ENCODE measurements at places on chromosomes 1 and 21. TPM values are rescaled to one million over a fixed set of nuclear protein-coding genes. Genes with fewer than 3 reads are reported as not detected.
A peak's percentile ranks its signal among the peaks of the same experiment; 100 is the strongest.

The F13B gene
- not detected for total RNA-seq

GRCh38 chr1:40312238-40313205 lies 4.6 kb downstream of the COL9A2 start:
- no peaks in the 10 kb centered on the region for H3K36me3 ChIP-seq
- no peak for DNase-seq
- H3K4me1 ChIP-seq = peaks cover 5% of the 10 kb centered on the region
- H3K27me3 ChIP-seq = peaks cover 8% of the 10 kb centered on the region

DNA sequence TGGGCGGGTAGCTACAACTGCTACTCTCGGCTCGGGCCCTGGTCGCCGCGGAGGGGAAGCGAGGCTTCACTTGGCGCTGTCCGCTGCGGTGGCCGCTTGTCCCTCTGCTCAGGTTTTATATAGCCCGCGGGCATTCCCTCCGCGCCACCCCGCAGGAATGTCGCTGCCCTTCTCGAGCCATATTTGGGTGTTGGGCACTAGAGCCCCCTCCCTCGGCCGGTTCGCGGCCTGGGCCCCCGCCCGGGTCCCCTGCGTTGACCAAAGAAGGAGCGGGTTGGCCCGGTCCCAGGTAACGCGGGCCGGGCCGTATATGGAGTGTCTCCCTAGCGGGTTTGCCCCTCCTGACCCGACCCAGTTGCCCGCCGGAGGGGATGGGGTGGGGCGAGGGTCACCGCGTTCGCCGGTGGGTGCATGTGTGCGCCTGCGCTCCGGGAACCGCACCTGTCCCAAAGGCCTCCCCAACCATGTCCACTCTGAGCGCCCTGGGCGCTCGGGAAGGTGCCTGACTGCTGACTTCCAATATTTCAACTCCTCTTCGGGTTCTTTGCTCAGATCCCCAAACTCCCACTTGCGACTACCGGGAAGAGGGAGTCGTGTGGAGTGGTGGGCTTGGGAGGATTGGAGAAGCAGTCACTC lies at the start of gene ACTA1:
Gene ACTA1 (minus strand): TSS at position 90 of the 636 bp plus-strand sequence. CDS start 979 bp downstream, outside the sequence.
- peaks cover 16% of the 10 kb centered on the region for H3K4me1 ChIP-seq
- H3K4me3 ChIP-seq = peak within 1 kb of the TSS; percentile 64
- DNase-seq = no peak
- no peak within 1 kb of the TSS for H3K27ac ChIP-seq

DNA sequence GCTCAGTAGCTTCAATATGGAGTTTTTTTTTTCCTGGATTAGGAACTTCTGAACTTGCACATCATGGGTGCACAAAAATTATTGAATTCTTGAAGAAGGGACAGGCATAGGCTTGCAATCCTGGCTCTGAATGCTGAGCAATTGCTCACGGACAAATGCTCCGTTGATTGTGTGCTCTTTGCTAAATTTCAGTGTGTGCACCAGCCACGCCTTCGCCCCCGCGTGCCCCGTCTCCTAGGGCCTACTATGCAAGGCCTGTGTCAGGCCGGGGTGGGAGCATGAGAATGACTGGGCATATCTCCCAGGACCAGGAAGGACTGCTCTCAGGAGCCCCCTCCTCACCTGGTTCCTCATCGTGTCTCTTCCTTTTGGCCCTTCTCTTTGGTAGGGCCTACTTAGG lies 17.4 kb downstream of the IL6R start:
- no peaks in the 10 kb centered on the region for H3K27me3 ChIP-seq
- DNase-seq = no peak
- H3K36me3 ChIP-seq = no peaks in the 10 kb centered on the region
- no peak overlapping the region for H3K4me3 ChIP-seq
- H3K27ac ChIP-seq = peak overlapping the region; percentile 62

The NPHS2 gene
- not detected for total RNA-seq

- H3K27me3 ChIP-seq = no peaks in the 10 kb centered on the region
- H3K4me3 ChIP-seq = peak overlapping the region; percentile 80
- no peaks in the 10 kb centered on the region for H3K4me1 ChIP-seq
- H3K27ac ChIP-seq = peak overlapping the region; percentile 82
- no peaks in the 10 kb centered on the region for H3K36me3 ChIP-seq
Measured at GRCh38 chr1:26234644-26235370, 807 bp downstream of the CEP85 start.

- no peak overlapping the region for H3K27ac ChIP-seq
- no peaks in the 10 kb centered on the region for H3K4me1 ChIP-seq
- no peaks in the 10 kb centered on the region for H3K27me3 ChIP-seq
- no peak for DNase-seq
Measured at GRCh38 chr1:62417351-62417999, 19.4 kb upstream of the USP1 start.

GRCh38 chr1:150922519-150922975 lies 3.6 kb upstream of the SETDB1 start:
- no peaks in the 10 kb centered on the region for H3K36me3 ChIP-seq
- no peaks in the 10 kb centered on the region for H3K4me1 ChIP-seq
- DNase-seq = no peak

The UBL4B gene
- 0.96 TPM for total RNA-seq

GRCh38 chr1:40224040-40224439 lies 23.7 kb upstream of the TMCO2 start:
- no peaks in the 10 kb centered on the region for H3K4me1 ChIP-seq
- H3K27ac ChIP-seq = no peak overlapping the region
- no peak overlapping the region for H3K4me3 ChIP-seq
- DNase-seq = no peak

DNA sequence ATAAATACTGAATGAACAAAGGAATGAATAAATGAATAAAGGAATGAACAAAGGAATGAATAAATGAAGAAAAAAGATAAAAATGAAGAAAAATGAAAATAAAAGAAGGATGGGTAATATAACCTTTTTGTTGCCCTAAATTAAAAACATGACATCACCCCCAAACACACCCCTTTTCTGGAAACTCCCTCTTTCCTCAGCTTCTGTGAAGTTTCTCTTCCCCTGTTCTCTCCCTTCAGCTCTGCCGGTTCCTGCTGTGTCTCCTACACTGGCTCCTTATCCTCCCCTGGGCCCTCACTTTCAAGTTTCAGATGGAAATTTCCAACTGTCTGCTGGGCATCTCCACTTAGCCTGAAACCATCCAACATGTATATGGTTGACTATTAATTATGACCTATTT lies 37.9 kb downstream of the RAB3B start:
- no peak overlapping the region for H3K4me3 ChIP-seq
- H3K27ac ChIP-seq = no peak overlapping the region
- no peaks in the 10 kb centered on the region for H3K4me1 ChIP-seq
- no peaks in the 10 kb centered on the region for H3K27me3 ChIP-seq
- H3K36me3 ChIP-seq = no peaks in the 10 kb centered on the region
- DNase-seq = no peak

- H3K4me1 ChIP-seq = no peaks in the 10 kb centered on the region
- H3K27ac ChIP-seq = no peak overlapping the region
- H3K27me3 ChIP-seq = no peaks in the 10 kb centered on the region
Measured at GRCh38 chr1:118920124-118920717, 67.9 kb downstream of the TBX15 start.

The TCHHL1 gene
- total RNA-seq = not detected

The MAP10 gene
- 1.6 TPM for total RNA-seq

The MR1 gene
- 12.8 TPM for total RNA-seq

The GRHL3 gene
- 4.0 TPM for total RNA-seq

DNA sequence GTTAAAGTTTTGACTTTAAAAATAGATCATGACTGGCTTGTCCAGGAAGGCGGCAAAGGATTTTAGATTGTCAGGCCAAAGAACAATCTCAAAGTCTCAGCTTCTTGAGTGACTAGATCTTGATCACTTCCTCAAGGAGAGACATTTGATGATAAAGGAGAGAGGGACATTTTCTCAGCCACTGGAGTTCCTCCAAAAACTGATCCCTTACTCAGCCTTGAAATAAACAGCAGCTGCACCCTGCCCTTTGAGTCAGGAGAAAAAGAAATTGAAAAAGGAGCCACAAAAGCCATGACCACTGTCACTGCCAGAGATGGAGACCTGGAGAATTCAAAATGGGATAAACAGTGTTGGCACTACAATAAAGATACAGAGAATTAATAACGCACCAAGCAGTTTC lies 288.4 kb upstream of the PRMT6 start:
- no peak overlapping the region for H3K27ac ChIP-seq
- no peaks in the 10 kb centered on the region for H3K36me3 ChIP-seq
- H3K27me3 ChIP-seq = no peaks in the 10 kb centered on the region
- no peak for DNase-seq
- no peak overlapping the region for H3K4me3 ChIP-seq
- no peaks in the 10 kb centered on the region for H3K4me1 ChIP-seq

DNA sequence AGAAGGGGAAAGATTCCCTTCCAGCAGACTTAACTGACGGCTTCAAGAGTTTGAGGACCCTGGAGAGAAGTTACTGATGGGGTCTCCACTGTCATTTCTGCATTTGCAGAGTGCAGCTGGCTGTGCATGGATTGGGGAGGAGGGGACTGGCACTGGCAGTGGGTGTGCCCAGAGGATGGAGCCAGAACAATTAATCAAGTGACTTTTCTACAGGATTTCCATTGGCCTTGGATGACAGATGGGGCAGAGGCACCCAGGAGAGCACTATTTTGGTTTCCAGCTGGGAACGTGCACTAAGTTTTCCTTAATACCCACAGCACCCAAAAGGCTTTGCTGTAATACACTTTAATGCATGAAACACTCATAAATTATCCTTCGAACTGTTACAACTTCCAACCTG lies 1.3 kb downstream of the NGF start:
- H3K27me3 ChIP-seq = no peaks in the 10 kb centered on the region
- no peak overlapping the region for H3K27ac ChIP-seq
- H3K4me3 ChIP-seq = no peak overlapping the region
- no peaks in the 10 kb centered on the region for H3K4me1 ChIP-seq
- no peaks in the 10 kb centered on the region for H3K36me3 ChIP-seq
- no peak for DNase-seq

DNA sequence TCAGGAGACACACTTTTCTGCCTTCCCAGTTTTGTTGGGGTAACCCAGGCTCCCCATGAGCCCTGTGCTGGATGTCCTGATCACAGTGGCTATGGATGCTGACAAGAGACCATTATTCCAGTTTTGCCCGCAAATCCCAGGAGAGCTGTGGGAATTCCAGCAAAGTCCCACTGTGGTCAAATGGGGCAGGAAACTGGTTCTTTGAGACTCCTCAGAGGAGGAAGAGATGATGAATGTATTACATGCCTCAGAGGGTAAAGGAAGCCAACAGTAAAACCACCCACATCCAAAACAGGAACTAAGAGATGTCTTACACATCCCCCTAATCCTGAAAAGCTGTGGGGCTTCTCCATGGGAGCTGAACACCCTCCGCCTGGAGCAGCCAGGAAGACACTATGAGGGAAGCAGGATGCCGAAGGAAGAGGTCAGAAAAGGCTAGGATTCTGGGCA lies 12.8 kb upstream of the MPZL1 start:
- H3K4me1 ChIP-seq = no peaks in the 10 kb centered on the region
- no peaks in the 10 kb centered on the region for H3K27me3 ChIP-seq
- no peak overlapping the region for H3K4me3 ChIP-seq
- no peak for DNase-seq

GRCh38 chr1:236989290-236990051 lies 14.8 kb downstream of the MT1HL1 start:
- H3K27ac ChIP-seq = no peak overlapping the region
- H3K36me3 ChIP-seq = no peaks in the 10 kb centered on the region
- no peaks in the 10 kb centered on the region for H3K4me1 ChIP-seq
- H3K27me3 ChIP-seq = no peaks in the 10 kb centered on the region

GRCh38 chr21:27082431-27083010 lies 115.6 kb upstream of the ADAMTS5 start:
- DNase-seq = no peak
- H3K4me3 ChIP-seq = no peak overlapping the region
- H3K27me3 ChIP-seq = no peaks in the 10 kb centered on the region

The FAAH gene
- total RNA-seq = 38.3 TPM

The SLC44A3 gene
- 12.6 TPM for total RNA-seq

DNA sequence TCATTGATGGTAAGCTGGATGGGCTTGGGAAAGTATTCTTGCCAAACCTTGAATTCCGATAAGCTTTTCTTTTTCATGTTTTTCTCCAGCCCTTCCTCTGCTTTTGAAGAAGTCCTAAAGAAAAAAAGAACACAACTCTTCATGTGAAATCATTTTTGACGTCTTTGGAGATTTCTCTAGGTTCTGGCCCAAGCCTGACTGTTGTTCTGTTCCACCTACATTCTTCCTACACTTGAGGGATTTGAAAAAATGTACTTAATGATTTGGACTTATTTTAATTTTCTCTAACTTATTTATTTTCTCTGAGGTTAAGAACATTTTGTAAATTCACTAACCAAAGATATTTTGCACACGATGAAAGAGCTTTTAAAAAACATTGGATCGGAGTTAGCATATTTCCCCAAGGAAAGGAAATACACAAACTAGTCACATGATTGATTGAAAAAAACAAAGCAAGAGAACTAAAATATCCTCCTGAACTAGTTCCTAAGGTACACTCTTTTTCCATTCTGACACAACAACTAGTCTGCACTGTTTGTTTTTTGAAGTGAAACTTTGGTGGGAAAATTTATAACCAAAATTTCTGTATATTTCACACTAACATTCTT lies 82.3 kb downstream of the LTN1 start:
- H3K4me3 ChIP-seq = no peak overlapping the region
- no peaks in the 10 kb centered on the region for H3K4me1 ChIP-seq
- DNase-seq = no peak
- H3K27me3 ChIP-seq = no peaks in the 10 kb centered on the region
- no peaks in the 10 kb centered on the region for H3K36me3 ChIP-seq

GRCh38 chr1:211738691-211739301 lies 63.4 kb upstream of the NEK2 start:
- peaks cover 3% of the 10 kb centered on the region for H3K4me1 ChIP-seq
- no peaks in the 10 kb centered on the region for H3K36me3 ChIP-seq
- H3K27ac ChIP-seq = no peak overlapping the region
- no peaks in the 10 kb centered on the region for H3K27me3 ChIP-seq

The TRNP1 gene
- total RNA-seq = 27.8 TPM

DNA sequence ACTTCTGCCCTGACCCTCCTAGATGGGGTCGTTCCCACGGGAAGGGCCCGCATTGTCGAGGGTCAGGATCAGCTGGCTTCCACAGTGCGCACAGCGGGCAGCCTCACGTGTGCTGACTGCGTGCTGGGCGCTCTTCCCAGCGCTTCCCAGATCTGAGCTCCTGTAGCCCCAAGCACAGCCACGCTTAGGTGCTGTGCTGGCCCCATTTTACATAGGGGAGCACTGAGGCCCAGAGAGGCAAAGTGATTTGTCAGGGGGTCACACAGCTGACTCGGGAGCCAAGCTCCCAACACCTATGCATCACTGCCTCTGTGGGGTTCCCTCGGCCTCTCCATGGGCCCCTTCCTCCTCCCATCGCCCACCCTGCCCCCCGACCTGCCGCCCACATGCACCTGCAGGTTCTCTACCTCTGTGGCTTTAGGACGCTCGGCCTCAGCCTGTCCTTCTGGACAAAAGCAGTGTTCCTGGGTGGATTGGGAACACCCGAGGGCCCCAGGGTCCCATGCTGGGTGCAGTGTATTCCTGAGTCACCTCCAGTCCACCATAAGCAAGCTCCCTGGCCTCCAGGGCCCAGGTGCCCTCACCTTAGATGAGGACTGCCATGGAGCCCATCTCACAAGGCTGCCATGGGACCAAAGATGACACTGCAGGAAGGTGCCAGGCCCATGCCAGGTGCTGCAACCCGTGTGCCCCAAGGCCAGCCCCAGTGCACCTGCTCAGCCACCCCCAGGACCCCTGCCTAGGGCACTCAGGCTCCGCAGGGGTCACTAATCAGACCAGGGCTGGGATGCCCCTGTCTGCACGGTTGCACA lies 23.3 kb downstream of the TFF3 start:
- H3K27ac ChIP-seq = no peak overlapping the region
- peaks cover 4% of the 10 kb centered on the region for H3K36me3 ChIP-seq
- H3K4me1 ChIP-seq = no peaks in the 10 kb centered on the region
- H3K27me3 ChIP-seq = no peaks in the 10 kb centered on the region

GRCh38 chr1:207519505-207520399 lies 23.8 kb downstream of the CR1 start:
- no peak overlapping the region for H3K27ac ChIP-seq
- H3K27me3 ChIP-seq = no peaks in the 10 kb centered on the region
- H3K4me3 ChIP-seq = no peak overlapping the region
- H3K4me1 ChIP-seq = no peaks in the 10 kb centered on the region
- DNase-seq = no peak
- H3K36me3 ChIP-seq = no peaks in the 10 kb centered on the region

The CFHR1 gene
- not detected for total RNA-seq
